ENCODE measurements at places on chromosomes 5 and 9.
A peak's percentile ranks its signal among the peaks of the same experiment; 100 is the strongest.

- DNase-seq = no peak
Observed at GRCh38 chr5:63011158-63011557, 432.5 kb downstream of the LRRC70 start.

DNA sequence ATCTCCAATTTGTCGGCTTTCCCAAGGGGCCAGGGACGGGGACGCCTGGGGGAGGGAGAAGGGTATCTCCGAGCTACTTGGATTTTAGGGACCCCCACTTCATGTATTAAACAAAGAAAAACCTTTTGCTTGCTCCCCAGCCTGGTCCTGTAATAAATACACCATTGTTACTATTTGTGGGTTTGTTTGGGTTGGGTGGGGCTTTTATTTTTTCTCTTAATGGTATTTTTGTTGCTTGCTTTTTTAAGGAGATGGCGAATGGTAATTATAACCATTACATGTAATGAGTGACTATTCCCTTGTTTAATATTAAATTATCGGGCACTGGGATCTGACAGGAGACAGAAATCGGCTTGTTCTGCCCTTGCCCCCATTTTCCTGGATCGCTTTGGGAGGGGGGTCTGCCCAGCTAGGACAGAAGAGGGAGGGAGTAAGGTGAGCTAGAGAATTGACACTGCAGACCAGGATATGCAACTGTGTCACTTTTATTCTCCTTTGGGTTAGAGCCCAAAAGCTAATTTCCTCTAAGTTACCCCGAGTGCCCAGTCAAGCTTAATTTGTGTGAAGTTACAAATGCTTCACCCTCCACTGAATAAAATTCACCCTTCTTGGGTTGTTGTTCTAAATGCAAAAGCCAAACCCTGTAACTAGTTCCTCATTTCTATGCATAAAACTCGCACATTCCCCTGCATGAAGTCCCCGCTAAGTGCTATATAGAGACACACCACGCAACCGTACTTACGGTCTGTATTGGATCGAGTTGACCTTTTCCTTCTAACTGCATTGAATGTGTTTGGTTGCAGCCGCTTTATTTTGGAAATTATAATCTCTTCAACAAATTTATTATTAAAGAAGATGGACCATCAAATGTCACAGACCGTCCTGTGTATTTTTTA, 1.6 kb upstream of the ZNF608 start:
- DNase-seq = no peak

DNA sequence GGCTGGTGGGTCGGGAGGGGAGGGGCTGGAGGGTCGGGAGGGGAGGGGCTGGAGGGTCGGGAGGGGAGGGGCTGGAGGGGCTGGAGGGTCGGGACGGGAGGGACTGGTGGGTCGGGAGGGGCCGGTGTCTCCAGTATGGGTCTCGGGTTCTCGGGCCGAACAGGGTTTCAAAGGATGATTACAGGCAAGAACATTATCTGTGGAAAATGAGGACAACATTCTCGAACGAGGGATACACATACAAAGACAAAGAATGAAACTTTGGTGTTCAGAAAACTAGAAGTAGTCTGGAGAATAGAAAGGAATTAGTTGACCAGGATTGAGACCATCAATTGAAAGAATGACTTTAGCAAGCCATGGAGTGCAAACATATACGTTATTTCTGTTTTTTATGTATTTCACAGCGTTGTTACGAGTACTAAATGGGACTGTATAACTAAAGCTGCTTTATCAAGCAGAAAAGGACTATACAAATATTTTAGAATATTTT, 360 bp upstream of the ZCCHC10 start:
- DNase-seq = no peak

DNA sequence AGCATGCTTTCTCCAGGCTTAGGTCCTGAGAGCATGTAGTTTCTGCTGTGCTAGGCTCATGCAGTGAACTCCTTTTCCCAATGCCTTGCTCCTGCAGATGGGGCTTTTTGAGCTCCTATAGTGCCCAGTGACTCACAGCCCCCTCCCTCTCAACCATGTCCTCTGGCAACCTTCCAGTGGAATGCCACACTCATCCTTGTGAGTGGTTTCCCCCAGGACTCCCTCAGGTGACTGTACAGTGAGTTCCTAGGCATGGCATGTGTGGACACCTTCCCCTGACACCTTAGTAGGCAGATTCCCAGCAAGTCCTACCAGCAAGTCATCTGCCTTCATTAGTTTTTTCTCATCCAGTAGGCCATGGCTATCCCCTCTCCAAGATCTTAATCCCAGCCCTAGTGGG, 72.4 kb upstream of the CXCL14 start:
- DNase-seq = no peak

- DNase-seq = no peak
Observed at GRCh38 chr9:94825611-94825958, 99.1 kb downstream of the AOPEP start.

GRCh38 chr5:154287136-154287535, 96.6 kb downstream of the GALNT10 start:
- DNase-seq = peak; percentile 51

DNA sequence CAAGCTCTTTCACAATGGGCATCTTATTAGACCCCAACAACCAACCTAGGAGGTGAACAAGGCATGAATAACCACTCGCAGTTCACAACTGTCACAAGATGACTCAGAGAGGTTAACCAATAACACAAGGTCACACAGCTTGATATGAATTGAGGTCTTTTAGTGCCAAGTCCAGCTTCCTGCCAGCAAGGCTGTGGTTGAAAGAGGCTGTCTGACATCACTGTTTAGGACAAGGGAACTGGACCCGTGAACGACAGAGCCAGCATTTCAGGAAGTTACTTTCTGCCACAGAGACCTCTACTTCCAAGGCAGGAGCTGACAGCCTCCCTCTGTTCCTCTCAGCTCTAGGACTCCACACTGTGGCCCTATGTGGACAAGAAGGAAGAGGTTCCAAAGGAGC, 53.4 kb upstream of the ALDH1B1 start:
- no peak for DNase-seq

- DNase-seq = no peak
Observed at GRCh38 chr5:169150108-169150507, 150.8 kb downstream of the SLIT3 start.

DNA sequence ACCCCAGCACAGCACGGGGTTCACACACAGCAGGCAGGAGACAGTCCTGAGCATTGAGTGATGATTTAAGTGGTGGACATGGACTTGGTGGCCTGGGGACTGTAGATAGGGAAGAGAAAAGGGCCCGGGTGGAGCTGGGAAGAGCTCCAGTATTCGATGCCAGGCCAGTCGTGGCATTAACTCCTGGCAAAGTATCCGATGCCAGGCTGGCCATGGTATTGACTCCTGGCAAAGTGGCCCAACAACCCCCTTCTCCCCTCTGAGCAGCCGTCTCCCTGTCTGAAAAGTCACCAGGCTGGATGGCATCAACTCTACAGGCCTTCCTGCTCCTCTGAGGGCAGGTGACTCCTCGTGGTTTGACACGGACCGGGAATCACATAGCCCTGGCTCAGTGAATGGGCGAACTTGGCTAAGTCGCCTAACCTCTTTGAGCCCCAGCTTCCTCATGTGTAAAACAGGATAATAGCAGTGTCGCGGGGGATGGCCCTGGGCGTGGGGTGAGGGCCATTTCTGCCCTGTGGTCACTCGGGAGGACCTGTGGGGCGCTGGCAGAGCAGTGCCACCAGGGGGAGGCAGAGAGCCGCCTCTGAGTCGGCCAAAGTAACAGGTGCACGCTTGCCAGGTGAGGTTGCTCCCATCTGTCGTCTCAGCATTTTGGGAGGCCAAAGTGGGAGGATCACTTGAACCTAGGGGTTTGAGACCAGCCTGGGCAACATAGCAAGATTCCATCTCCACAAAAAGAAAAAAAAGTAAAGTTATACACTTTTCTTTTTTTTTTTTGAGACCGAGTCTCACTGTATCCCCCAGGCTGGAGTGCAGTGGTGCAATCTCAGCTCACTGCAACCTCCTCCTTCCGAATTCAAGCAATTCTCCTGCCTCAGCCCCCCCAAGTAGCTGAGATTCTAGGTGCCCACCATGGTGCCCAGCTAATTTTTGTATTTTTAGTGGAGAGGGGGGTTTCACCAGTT, 5.7 kb upstream of the SEC16A start:
- no peak for DNase-seq

GRCh38 chr9:116715751-116716150, 28.6 kb downstream of the TRIM32 start:
- DNase-seq = no peak

DNA sequence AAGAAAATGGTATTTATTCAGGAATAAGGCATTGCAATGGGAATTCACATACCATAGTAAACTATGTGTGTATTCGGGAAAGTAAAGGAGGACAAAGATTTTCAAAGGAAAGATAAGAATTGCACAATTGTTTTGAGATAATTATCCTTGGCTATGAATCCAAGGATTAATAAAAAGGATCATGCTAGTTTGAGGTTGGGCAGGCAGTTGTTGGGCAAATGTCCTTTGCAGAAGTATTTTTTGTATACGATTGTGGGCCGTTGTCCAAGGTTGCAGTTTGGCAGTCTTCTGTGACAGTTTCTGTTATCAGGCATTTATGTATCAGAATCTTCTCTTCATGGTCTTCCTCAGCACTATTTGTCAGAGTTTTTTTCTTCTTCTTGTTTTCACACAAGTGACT, 10.6 kb upstream of the UBAP2 start:
- DNase-seq = no peak

GRCh38 chr9:3473405-3473804, 52.4 kb downstream of the RFX3 start:
- DNase-seq = no peak

- DNase-seq = peak; percentile 62
Observed at GRCh38 chr9:87498046-87498810, 561 bp downstream of the DAPK1 start.

GRCh38 chr5:40381676-40382363, 297.9 kb upstream of the PTGER4 start:
- no peak for DNase-seq

- no peak for DNase-seq
Observed at GRCh38 chr5:132677191-132677590, 3.4 kb downstream of the IL4 start.

DNA sequence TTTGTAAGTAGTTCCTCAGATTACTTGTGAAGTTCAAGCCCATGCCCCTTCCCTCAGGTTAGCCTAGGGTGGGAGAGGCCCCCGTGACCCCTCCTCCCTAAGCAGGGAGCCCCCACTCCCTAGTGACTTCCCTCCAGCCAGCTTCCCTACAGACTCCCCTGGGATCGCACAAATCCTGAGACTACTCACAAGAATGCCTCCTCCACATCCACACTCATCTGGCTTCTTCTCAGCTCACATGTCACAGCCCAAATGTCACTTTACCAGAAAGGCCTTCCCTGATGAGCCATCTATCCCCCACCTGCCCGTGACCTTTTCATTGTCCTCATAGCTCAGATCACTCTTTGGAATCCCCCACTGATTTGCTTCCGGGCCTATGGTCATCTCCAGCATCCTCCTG, 96.7 kb upstream of the ARAP3 start:
- DNase-seq = no peak

- DNase-seq = no peak
Observed at GRCh38 chr9:85667374-85667773, 74.4 kb downstream of the AGTPBP1 start.

DNA sequence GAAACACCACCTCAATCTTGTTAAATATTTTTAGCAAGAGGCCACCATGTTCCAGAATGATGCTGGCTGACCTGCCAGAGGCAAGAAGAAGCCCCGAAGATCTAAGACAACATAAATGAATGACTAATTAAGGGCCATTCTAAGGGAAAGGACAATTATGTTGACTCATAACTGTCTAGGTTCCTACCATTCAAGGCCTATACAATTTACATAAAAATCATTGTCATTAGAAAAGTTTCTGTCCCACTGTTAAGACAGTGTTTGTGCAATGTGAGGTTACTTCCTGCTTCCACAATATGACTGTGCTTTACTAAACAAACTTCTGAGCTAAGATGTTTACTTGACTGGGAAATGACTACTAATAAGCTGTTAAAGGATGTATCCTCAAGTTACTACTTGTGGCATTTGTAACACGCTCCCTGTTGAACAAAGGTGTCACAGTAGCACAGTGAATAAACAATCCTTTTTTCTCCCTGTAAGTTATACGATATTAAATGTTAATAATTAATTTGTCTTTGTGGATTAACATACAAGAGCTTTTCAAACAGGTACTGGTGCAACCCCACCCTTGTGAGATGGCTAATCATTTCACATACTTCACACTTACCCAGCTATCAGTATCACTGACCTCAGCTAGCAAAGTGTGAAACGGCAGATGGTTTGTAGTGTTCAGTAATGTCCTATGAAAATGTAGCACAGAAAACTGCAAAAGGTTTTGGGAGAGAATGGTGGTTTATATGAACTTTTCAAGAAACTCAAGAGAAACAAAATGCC, 195.8 kb downstream of the EFNA5 start:
- no peak for DNase-seq

DNA sequence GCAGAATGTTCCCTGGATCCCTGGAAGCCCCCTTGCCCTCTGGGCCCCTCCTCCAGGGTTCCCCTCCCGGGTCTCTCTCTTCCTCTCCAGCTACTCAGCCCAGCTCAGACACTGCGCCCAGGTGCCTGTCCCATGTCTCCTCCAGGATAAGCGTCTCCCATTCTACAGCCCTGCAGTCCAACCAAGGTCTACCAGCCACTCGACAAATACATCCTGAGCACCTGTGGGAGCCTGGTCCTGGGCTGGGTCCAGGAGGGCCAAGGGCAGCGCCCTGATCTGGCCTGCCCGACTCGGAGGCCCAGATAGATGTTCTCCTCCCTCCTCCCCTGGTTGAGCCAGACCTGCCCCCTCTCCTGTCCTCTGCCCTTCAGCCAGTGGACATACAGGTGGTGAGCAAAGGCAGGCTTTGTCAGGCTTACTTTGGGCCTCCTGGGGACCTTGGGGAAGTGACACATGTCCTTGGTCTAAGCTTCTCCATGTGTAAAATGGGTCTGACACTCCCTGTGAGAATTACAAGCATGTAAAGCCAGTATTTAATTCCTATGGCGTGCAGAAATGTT, 1.4 kb downstream of the FLT4 start:
- no peak for DNase-seq

DNA sequence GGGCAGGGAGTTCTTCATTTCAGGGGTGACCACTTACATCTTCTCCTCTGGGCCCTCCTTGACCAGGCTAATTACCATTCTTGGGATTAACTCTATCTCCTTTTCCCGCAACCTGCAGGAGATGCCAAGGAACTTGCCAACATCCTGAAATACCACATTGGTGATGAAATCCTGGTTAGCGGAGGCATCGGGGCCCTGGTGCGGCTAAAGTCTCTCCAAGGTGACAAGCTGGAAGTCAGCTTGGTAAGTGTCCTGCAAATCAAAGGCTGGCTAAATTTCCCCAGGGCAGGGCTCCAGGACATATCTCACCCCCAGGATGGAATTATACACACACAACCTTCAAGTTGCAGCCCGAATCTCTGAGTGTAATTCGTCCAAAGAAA, 30.2 kb downstream of the TGFBI start:
- no peak for DNase-seq

DNA sequence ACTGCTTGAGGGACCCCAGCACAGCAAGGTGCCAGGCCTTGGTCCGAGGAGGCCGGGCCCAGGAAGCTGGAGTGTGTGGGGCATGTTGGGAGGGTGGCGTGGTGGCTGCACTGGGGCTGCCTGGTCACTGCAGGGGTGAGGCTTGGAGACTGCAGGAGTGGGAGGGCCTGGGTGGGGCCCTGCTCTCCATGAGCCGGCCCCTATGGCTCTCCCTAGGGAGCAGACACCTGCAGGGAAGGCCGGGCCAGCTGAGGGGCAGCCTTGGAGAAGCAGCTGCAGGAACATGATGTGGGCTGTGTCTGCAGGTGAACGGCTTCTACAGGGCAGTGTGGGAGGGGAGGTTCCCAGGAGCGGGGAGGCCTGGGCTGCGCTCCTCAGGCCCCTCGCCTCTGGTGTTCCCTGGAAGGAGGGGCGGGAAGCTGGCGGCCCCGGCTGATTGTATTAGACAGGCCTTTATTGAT, 41.7 kb upstream of the TMEM250 start:
- no peak for DNase-seq

Data from left hindlimb (tissue), 1 donor.